ENCODE measurements at places on chromosomes 3 and 15. TPM values are rescaled to one million over a fixed set of nuclear protein-coding genes. Genes with fewer than 3 reads are reported as not detected.

RTP4 gene
- total RNA-seq: 0.43 TPM

COL6A5 gene
- not detected for total RNA-seq

TERC gene
- total RNA-seq: 20.4 TPM

BLM gene
- 62.9 TPM for total RNA-seq

ZNF774 gene
- total RNA-seq: 0.84 TPM

CATSPER2 gene
- total RNA-seq: 3.5 TPM

AGBL1 gene
- not detected for total RNA-seq

HCLS1 gene
- total RNA-seq: 240 TPM

NANOGP8 gene
- total RNA-seq: not detected

SLC12A1 gene
- total RNA-seq: not detected

MGLL gene
- 0.25 TPM for total RNA-seq

PARP9 gene
- 21.1 TPM for total RNA-seq

SCG5 gene
- 0.57 TPM for total RNA-seq

TMCO5A gene
- total RNA-seq: not detected

CPEB1 gene
- not detected for total RNA-seq

BRPF1 gene
- 16.8 TPM for total RNA-seq

ZNF619 gene
- total RNA-seq: 4.2 TPM

GABRR3 gene
- total RNA-seq: not detected

ST6GAL1 gene
- 76.2 TPM for total RNA-seq

BSN gene
- total RNA-seq: 0.20 TPM

HRH1 gene
- 0.10 TPM for total RNA-seq

CLRN1 gene
- not detected for total RNA-seq

ILDR1 gene
- total RNA-seq: not detected

EFHB gene
- total RNA-seq: 1.2 TPM

GOLGA6L9 gene
- 1.8 TPM for total RNA-seq

GLDN gene
- total RNA-seq: not detected

MINAR1 gene
- 0.22 TPM for total RNA-seq

NAALADL2 gene
- total RNA-seq: not detected

CRELD1 gene
- 19.9 TPM for total RNA-seq

TRIM42 gene
- not detected for total RNA-seq

DUOXA2 gene
- total RNA-seq: not detected

XXYLT1 gene
- 2.5 TPM for total RNA-seq

ZNF80 gene
- 0.67 TPM for total RNA-seq

MEGF11 gene
- total RNA-seq: 0.05 TPM
